ENCODE measurements at places on chromosomes 13 and 19.

- DNase-seq, result no peak
These were observed 19.3 kb upstream of the EHD2 start for GRCh38 chr19:47693903-47694302.

DNA sequence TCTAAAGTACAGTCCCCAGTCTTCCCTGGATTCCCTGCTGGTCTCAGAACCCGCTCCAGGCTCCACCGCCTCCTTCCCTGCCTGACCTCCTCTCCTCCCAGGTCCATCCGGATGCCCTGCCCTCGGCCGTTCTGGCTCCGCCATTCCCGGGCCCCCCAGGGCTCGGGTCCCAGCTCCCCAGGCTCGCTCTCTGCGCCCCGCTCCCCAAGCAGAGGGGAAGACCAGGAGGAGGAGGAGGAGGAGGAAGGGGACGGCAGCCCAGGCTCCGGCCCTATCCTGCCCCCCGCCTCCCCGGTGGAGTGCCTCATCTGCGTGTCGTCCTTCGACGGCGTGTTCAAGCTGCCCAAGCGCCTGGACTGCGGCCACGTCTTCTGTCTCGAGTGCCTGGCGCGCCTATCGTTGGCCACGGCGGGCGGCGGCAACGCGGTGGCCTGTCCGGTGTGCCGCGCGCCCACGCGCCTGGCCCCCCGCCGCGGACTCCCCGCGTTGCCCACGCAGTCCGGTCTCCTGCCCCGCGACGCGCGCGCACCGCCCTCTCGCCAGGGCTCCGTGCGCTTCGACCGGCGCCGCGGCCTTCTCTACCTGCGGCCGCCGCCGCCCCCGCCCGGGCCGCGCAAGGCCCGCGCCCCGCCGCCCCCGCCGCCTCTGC lies 647 bp downstream of the RNF225 start:
- no peak for DNase-seq

DNA sequence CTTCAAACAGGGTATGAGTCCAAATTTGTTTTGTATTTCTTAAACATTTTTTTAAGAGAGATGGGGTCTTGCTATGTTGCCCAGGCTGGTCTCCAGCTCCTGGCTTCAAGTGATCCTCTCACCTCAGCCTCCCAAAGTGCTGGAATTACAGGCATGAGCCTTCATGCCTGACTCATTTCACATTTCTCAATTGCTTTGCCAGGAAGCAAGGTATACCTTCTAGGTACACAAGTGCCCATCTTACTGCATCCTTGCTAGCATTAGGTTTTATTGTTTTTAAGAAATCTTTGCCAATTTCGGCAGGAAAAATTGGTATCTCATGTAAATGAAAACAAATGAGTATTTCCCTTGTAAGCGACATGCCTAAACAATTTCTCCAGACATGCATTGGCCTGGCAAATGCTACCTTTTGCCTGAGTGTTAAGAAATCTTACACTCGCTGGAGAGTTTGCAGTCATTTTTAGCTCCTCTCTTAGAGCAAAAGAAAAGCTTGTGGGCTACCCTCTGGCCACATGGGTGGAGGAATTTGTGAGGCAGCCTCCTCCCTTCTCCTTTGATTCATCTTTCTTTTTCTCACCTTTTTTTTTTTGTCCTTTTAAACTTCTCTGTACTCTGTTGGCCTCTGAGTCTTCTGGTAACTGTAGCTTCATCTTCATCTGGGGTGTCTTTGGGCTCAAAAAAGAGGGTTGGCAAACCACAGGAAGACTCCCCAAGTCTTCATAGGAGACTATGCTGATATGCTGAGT lies 33.0 kb downstream of the ACTL9 start:
- DNase-seq, result no peak

GRCh38 chr19:52335768-52336116 lies 301 bp upstream of the ZNF610 start:
- DNase-seq, result no peak

- DNase-seq, result no peak
These were observed 442 bp downstream of the REXO1 start for GRCh38 chr19:1847684-1848398.

DNA sequence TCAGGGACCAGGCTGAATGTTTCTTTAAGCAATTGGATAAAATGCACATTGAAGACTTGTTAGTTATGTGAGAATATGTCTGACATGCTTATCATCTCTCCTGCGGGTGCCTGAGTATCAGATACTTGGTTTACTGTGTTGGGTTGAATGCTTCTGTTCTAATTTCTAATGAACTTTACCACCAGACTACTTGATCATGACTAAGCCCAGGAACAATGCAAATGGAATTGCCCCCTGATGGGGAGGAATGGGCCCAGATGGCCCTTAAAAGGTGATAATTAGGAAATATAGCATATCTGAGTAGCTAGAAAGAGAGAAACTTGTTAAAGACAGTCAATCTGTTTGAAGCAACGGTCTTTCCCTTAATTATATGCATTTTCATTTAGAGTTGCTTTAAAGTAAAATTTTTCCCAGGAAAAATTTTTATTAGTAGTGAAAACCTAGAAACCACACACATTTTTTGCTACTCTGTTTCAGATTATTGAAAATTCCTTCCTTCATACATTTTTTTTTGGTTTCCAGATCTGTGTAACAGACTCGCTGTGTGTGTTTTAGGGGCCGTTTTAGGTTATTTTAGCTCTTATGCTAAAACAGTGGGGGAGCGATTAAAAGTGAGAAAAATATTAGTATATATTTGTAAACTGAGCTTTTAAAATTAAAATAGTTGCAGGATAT lies 186.6 kb downstream of the TM9SF2 start:
- no peak for DNase-seq

GRCh38 chr13:95771905-95772304 lies 95.0 kb downstream of the DNAJC3 start:
- no peak for DNase-seq

GRCh38 chr19:30063650-30064347 lies 121.8 kb downstream of the URI1 start:
- no peak for DNase-seq

DNA sequence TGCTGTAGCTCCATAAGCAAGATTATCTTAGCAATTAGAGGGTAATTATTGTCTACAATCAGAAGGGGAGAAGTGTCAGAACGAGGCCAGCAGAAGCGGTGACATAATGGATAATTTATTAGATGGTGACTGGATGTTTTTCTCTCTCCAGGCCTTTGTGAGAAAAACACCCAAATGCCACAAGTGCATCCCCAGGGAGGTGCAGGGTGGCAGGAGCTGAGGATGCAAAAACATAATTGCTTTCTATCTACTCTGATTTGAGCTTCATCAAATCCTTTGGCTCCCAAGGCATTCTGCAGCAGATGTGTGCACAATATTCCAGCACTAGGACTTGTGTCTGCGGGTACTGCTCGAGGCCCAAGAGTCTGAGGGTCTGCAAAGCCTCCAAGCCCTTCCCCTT lies 220.1 kb upstream of the SERP2 start:
- no peak for DNase-seq

DNA sequence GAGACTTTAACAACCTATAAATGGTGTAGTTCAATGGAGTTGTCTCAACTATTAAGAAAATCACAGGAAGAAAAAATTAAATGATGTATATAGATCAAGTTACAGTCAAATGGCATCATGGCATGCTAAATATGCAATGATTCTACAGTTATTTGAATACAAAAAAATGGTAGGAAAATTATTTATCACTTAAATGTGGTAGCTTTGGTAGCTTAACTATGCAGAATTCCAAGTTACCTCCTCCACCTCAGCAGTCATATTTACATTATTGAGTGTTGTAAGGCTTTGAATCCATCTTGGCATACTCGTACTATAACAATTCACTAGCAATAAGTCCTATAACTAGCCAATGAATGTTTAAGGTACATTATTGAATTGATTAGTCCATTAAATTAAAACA lies 36.8 kb downstream of the CAB39L start:
- no peak for DNase-seq

DNA sequence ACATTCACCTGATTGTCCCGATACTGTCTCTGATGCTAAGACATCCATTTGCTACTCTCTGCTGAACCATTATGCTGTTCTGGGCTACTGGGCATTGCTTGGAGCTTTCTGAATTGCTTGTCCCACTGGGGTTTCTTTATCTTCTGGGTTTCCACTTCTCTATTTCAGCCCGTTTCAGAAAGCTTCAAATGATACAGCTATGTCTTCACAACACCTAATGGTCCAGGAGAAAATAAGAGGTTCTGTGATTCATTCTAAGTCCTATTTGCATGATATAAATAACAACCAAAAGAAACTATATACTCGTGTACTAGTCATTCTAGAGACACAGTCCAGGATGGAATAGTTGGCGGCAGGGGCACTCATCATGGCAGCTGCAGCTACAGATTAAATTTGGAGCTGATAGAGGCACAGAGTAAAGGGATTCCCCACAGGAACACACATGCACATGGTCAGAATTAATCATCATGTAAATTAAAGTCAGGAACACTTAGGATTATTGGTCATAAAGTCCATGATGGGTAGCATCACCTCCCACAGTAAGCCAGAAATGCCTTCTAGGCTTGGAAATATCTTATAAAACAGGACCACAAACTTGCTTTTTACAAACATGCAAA lies 33.3 kb upstream of the SCEL start:
- DNase-seq, result no peak

DNA sequence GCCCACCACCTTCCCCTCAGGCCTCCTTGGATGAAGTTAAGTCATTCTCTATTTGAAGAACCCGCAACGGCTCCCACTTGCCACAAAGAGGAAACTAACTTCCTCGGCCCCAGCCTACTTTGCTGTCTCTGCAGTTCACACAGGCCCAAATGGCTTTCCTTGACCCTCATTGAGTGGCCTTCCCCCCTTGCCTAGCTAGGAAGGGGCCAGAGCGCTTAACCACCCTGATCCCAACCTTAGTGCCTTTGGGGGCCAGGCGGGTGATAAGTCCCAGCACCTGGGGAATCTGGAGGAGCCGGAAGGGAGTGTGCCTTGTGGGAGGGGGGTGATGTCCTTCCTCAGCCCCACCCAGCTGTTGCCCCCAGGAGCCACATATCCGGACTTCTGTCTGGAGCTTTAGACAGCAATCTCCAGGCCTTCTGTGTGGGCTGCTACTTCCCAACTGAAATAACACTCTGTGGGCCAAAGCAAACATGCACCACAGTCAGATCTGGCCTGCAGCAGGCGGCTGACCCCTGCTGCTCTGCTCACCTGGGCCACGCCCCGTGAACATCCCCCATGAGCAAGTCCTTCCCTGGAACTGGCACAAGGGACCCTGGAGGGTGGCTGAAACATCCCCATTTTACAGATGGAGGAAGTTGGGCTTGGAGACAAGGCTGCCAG lies 10.5 kb downstream of the NECTIN2 start:
- DNase-seq, result no peak

GRCh38 chr13:44283600-44283999 lies 90.0 kb upstream of the SERP2 start:
- DNase-seq, result no peak

GRCh38 chr13:57634839-57635165 lies 3.3 kb downstream of the PCDH17 start:
- DNase-seq, result no peak

DNA sequence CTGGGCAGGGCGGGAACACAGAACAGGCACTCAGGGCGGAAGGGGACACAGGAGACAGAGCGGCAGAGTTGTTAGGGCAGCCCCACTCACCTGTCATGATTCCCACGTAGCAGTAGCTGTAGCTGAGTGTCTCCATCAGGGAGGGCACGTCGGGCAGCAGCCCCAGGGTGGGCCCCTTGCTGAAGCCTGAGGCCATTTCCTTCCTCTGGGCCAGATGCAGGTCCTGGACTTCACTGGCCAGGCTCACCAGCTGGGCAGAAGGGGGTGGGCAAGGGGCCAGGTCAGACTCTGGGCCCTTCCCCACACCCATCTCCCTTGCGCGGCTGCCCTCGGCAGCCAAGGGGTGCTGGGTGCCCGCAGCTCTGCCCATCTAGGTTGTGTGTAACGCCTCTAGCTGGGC lies 5.9 kb downstream of the MBOAT7 start:
- no peak for DNase-seq

DNA sequence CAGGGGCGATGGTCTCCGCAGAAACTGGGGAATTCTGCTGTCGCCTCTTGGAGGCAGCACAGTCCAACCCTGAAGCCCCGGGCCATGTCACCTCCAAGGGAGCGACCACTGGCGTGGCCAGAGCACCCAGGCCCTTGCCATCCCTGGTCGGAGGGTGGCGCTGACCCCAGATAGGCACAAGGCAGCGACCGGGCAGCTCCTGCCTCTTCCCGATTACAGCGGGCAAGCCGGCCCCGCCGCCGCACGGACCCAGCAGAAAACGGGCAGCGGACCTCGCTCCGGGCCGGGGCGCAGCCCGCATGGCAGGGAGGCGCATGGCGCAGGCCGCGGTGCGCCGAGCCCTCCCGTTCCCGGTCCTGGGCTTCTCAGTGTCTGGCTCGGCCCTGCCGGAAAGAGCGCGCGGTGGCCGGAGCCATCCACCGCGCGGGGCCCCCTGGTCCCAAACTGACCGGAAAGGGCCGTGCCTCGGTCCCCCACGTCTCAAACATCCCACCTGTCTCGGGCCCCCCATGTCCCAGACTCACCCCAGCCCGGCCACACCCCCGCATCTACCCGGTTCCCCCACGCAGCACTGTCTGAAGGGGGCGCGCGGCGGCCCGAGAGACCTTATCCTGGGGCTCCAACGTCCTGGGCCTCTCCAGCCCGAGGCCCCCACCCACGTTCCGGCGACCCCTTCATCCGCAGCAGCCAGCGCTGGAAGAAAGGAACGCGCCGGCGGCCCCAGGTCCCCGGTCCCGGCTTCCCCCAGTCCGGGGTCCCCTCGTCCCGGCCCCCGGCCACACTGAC lies 727 bp downstream of the CERS1 start:
- DNase-seq, result no peak

GRCh38 chr13:34044660-34045080 lies 226.7 kb downstream of the RFC3 start:
- DNase-seq, result no peak

- DNase-seq, result no peak
These were observed 58.5 kb downstream of the SCGB2B2 start for GRCh38 chr19:34618410-34618809.

GRCh38 chr19:2097203-2097885 lies 629 bp downstream of the IZUMO4 start:
- DNase-seq, result peak; percentile 57

- no peak for DNase-seq
These were observed 930.5 kb upstream of the MIR17HG start for GRCh38 chr13:90416938-90417337.

- DNase-seq, result no peak
These were observed 15.9 kb downstream of the RXFP2 start for GRCh38 chr13:31755211-31755610.

- DNase-seq, result no peak
These were observed 160.3 kb downstream of the ITGBL1 start for GRCh38 chr13:101612735-101613134.

GRCh38 chr19:9309974-9310446 lies 372 bp upstream of the ZNF699 start:
- DNase-seq, result peak; percentile 83
